ENCODE measurements at places on chromosomes 16 and 17.

DNA sequence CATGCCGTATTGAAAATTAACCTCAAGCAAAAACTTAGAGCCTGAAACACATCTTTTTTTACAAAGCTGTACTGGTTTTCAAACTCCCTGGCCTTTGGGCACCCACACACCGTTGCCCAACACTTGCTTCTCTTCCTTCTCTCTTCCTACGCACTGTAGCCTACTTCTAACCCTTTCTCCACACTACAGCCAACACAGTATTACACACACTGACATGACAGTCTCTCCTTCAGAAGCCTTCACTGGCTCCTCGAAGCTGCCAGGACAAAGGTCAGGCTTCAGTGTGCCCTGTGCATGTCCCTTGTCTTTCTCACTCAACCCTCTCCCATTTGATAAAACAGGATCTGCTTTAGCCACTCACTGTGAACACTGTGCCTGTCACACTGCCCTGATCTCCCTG lies 8.0 kb downstream of the FANCA start:
- no peak for DNase-seq

GRCh38 chr16:22055881-22056280 lies 36.5 kb upstream of the VWA3A start:
- DNase-seq, result no peak

- peak; percentile 87 for DNase-seq
Observed at GRCh38 chr17:17781591-17782496, 54.9 kb downstream of the SREBF1 start.

DNA sequence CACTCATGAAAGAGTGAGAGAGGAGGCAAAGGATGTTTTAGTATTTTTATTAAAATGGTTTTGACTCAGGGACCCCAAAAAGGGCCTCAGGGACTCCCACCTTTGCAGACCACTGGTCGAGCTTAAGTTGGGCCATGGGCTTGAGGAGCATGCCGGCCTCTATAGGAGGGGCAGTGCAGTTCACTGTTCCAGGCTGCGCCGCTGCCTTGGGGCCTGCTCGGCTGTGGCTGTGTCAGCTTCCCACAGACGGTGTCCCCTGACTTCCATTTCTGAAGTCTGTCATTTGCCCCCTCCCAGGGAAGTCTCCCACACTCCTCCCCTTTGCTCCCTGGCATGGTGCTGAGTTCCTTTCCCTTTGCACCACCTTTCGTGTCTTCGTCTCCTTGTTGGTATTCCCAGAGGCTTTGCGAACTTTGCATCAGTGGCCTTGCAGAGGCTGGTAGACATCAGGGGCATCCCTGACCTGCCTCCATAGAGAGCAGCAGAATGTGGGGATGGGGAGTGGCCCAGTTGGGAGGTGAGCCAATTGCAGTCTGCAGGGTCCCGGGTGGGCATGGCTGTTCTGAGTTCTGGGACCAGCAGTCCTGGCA lies 17.1 kb downstream of the MPRIP start:
- peak; percentile 20 for DNase-seq

DNA sequence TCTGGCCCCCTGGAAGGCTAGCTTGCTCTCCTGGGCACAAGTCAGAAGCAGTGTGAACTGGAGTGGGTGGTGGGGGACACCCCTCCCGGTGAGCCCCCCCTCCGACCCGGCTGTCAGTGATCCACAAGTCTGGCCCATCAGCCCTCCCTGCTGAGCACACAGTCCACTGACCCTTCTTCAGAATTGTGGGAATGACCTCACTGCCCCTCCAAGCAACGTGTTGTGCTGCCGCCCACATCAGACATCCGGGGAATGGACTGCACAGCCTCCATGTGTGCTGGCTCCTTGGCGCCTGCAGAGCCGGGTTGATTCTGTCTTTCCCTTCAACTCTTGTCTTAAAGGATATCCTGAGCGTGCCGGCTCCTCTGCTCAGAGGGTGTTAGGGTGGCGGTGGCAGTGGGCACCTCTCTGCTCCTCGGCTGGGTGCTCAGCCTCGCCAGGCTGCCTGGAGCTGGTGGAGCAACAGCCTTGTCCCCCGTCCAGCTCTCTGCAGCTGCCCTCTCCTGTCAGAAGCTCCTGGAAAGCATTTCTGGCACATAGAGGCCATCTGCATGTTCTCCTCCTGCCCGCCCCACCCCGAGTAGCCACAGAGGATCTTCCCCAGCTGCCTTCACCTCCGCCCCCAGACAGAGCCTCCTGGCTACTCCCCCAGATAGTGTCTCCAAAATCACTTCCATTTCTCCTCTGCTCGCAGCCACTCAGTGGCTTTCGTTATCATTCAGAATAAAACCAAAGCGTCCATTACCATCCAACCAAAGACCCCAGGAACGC lies 19.8 kb downstream of the NPTX1 start:
- DNase-seq, result peak; percentile 71

- no peak for DNase-seq
Observed at GRCh38 chr16:56203052-56203451, 11.8 kb downstream of the GNAO1 start.

DNA sequence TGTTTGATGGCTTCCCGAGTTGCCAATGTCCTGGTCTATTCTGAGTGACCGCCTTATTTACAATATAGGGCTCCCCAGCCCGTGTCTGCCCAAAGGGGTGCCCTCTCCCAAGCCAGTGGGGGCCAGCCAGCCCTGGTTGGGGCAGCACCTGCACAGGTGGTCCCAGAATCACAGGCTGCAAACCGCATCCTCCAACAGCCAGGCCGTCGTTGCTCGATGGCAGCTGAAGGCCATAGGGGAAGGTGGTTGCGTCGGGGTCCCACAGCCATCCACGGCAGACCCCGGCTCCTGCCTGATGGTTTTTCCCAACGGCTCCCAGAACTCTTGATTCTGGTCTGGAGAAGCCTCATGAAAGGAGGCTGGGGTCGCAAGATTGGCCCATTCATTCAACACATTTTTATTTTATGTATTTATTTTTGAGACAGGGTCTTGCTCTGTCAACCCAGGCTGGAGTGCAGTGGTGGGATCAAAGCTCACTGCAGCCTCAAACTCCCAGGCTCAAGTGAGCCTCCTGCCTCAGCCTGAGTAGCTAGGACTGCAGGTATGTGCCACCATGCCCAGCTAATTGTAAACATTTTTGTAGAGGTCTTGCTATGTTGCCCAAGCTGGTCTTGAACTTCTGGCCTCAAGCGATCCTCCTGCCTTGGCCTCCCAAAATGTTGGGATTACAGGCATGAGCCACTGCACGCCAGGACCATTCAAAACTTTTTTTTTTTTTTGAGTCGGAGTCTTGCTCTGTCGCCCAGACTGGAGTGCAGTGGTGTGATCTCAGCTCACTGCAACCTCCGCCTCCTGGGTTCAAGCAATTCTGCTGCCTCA lies 79.0 kb upstream of the TOB1 start:
- no peak for DNase-seq

DNA sequence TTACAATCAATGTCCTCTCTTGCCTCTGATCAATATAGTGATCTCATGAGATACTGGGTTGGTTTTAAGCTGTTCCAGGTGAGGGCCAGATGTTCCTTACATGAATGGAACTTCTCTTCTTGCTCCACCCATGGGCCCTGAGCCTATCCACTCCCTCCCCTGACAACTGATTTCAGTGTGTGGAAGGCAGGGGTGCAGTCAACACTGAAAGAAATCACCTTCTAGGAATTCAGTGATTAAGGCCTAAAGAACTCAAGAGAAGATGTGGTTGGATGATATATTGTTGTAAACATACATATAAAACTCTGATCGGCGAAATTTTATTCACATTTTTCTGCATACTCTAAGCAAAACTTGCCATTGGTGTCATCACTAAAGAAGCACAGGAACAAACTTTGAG lies 6.7 kb upstream of the GOSR2 start:
- no peak for DNase-seq

DNA sequence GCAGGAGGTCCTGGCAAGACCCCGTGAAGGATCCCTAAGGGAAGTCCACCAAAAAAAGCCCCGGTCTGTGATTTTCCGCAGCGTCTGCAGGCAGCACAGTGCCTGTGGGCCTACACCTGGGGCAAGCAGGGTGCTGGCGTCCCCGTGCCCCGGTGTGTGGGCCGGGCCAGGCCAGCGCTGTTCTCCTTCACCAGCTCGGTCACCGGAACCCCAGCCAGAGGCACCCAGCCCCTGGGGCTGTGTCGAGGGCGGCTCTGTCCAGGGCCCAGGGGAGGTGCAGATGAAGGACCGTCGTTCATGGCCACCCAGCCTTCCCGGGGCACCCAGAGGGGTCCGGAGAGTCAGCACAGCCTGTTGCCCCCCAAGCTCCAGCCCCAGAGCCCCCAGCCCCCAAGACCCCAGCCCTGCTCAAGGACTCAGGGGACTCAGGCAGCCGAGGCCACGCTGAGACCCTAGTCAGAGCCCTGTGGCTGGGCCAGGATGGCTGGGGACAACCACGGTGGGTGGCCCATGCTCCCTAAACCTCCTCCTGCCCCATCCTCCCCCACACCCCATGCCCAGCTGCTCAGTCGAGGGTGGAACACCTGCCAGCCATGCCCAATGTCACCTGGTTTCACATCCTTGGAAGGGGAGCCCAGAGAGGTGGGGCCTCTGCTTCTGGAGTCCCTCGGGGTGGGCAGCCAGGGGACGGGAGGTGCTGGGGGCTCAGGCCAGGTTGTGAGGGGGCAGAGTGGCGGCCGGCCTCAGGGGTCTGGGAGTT lies 5.7 kb upstream of the C1QTNF8 start:
- DNase-seq, result no peak

- DNase-seq, result no peak
Observed at GRCh38 chr17:55432358-55433028, 10.9 kb upstream of the MMD start.

- DNase-seq, result no peak
Observed at GRCh38 chr16:24723663-24724062, 5.8 kb upstream of the TNRC6A start.

GRCh38 chr16:12819126-12820117 lies 15.7 kb upstream of the CPPED1 start:
- peak; percentile 62 for DNase-seq

Measured in ovary (tissue), 10 donors.